ENCODE measurements at places on chromosomes 7 and 10.

DNA sequence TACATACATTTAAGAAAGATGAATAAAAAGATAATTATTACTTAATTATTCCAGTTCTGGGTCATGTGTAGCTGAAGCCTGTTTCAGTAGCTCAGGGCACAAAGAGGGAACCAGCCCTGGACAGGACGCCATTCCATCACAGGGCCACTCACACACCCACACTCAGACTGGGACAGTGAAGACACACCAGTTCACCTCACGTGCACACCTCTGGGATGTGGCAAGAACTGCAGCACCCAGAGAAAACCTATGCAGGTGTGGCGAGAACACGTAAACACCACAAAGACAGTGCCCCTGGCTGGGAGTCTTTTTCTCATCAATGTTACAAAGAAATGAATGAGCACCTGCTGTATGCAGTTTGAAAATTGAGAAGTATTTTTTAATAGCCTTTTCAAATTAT is 1.6 kb upstream of the IDI1 start:
- DNase-seq = no peak

DNA sequence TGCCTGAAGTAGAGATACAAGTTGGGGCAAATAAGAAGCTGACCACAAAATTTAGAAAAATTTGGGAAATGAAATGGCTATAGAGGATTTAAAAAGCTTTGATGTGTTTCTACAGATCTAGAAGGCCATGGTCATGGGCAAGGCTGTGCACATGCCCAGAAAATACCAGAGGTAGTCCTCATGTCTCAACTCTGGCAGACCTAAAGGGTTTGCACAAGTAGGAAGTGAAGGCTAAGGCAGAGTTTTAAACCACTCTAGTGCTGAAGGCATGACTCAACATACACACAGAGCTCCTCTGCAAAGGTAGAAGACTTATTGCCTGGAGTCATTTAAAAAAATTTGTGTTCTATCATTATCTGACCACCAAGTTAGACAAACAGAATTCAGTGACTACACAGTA is 364.6 kb downstream of the CCSER2 start:
- no peak for DNase-seq

- no peak for DNase-seq
Measured at GRCh38 chr7:92835851-92836488, 403 bp downstream of the CDK6 start.

DNA sequence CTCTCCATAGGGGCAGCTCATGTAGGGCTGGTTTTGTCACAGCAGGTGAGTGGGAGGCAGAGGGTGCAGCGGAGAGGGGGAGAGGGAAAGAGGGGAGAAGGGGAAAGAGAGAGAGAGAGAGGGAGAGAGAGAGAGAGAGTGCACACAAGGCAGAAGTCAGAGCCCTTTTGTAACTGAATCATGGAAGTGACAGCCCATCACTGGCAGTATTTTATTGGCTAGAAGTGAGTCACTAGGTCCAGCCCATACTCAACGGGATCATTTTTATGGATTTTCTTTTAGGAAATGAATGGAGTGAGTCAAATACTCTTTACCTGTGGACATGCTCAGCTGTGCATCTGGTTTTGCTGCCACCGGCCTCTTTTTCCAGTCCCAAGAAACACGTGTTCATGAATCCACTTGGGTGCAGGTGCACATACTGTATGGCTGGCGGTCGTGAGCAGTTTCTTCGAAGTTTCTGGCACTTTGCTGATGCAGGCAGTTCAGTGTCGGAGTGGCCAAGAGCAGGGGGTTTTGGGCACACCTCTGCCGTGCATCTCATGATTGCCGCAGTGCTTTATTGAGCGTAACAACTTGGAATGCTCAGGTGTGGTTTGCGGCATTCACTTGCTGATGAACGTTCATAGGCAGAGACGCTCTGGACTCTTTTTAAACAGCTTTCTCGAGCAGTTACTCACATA is 40.3 kb downstream of the DOCK1 start:
- DNase-seq = no peak

- DNase-seq = peak; percentile 48
Measured at GRCh38 chr10:93680412-93681047, 21.9 kb downstream of the FRA10AC1 start.

DNA sequence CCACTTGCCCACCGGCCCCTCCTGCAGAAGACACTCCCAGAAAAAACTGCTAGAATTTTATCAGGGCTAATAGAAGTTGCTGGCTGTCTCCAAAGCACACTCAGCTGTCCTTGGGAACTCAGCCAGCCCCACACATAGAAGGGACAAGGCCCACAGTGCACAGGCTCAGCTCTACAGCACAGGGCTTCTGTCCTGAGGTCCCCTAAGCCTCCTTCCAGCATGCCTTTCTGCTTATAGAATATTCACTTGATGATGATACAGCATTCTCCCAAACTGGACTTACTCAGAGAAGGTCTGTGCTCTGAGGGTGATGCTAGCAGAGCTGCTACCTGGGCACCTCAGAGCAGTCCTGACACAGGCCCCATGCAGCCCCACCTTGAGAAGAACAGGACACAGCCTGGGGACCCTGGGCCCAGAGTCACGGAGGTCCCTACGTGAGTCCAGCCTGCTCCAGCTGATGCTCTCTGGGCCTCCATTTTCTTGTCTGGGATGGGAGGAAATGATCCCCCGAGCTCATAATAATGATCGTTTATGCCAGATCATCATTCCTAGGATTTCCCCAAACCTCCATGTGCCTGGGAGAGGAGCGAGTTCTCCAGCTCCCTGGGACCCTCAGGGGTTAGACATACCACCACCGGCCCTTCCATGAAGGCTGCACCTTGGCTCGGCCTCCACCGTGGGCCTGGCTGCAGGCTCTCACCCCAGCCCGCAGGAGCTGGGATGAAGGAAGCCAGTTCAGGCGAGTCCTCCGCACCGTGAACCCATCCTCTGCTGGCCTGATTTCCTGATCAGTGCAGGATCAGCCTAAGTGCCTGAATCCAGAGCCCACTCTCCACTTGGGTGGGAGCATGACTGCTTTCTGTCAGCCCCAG is 145.6 kb downstream of the ZNF248 start:
- DNase-seq = no peak

GRCh38 chr7:103996017-103996551 is 6.6 kb upstream of the RELN start:
- no peak for DNase-seq

DNA sequence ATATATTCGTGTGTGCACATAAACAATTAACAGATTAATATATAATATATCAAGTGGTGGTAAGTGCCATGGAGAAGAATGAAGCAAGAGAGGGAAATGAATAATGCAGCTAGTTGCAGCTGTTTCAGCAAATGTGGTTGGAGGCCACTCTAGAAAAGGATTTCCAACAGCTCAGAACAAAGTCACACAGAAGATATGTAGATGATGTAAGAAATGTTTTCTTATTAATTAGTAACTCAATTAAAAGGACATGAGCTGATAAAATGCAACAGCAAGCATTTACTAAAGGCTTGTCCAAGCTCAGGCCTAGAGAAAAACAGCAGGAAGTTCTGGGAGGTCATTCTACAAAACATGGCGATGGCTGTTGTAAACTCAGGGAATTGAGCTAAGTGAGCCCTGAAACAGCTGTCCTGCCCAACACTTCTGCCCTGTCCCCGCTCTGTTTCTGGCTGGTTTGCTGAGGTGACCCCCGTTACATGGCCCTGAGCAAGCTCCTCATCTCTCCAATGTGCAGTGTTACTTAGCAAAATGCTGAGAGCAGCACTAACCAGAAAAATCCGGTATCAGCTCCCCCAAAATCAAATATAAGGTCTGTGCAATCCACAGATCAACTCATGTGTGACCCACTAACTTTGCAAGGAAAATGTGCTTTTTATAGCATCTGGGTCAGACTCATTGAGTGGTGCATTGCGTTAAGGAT is 23.4 kb upstream of the C10orf67 start:
- no peak for DNase-seq

DNA sequence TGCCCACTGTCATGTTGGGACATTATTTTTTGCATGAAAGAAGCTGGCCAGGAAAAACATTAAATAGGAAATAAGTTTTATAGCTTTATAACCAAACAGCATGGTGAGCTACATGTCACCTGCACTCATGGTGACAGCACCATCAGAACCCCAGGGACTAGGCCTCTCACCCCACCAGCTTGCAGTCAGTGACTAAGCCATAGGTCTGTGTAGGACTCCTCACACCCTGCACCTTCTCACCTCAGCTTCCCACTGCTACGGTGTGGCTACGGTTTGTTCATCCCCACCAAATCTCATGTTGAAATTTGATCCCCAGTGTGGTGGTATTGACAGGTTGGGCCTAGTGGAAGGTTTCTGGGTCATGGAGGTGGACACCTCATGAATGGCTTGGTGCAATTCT is 161.3 kb upstream of the VIPR2 start:
- no peak for DNase-seq

DNA sequence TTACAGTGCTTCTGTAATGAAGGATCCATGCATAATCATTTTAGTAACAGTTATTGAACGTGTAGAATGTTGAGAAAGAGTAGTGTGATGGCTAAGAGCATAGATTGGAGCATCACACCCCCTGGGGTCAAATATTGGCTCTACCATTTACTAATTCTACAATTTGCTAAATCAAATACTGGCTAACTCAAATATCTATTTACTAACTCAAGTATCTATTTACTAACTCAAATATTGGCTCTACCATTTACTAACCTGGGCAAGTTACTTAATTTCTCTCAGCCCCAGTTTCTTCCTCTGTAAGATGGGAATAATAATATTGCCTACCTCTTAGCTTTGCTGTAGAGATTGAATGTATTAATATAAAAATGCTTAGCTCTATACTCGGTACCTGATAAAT is 64.0 kb downstream of the CDK14 start:
- DNase-seq = no peak

DNA sequence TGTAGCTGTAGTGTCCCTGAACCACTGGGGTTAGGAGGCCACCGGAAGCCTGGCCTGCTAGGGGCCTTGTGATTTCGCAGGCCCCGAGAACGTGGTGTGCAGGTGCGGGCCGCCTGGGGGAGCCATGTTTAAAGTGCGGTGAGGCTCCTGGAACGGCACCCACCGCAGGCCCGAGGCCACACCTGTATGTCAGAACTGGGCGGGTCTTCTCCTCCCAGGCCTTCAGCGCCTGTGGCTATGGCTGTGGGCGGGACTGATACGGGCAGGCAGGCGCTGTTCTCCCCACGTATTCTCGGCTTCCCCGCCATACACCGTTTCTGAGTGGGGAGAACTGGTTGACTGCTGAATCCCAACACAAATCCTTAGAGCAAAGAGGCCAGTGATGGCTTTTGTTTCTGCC is 74.8 kb downstream of the DNAJB6 start:
- no peak for DNase-seq

GRCh38 chr7:150580638-150581394 is 13.6 kb downstream of the GIMAP4 start:
- no peak for DNase-seq
